ENCODE measurements at places on chromosomes 2 and 18.

DNA sequence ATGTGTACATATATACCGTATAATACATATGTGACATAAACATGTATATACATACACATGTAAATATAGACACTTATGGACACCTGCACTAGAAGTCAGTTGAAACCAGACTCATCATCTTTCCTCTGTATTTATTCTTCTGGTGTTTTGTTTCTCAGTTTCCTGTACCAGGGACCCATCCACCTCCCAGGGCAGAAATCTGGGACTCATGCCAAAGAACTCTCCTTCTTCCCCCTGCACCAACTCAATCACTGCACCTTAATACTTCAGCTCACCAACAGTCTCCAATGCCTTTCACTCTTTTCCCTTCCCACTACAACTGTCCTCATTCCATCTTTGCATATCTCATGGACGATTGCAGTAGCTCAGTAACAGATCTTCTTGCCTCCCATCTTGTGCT lies 428.0 kb downstream of the FBXO15 start:
- no peak for DNase-seq

- DNase-seq, result no peak
These were observed 39.8 kb downstream of the PPP4R1 start for GRCh38 chr18:9574473-9575115.

- no peak for DNase-seq
These were observed 127.9 kb downstream of the UXS1 start for GRCh38 chr2:106065983-106066820.

DNA sequence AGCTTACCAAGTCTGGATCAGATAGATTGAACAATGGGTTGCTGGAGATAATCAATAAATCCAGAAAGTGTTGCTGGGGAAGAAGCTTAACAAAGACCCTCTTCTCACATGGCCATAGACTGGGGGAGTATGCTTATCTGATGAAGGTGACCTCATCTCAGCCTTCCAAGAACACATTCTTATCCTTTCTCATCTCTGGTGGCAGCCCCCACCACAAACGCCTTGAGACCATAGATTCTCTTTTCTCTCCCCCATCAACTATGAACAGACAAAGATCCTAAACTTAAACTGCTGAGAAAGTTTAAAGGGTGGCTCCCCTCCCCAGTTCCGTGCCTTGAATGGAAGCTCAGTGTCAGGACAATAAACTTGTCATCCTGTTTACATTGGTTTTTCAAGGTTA lies 428.7 kb upstream of the TRIB2 start:
- DNase-seq, result no peak

GRCh38 chr2:28274911-28275685 lies 117.6 kb upstream of the FOSL2 start:
- peak; percentile 6 for DNase-seq

DNA sequence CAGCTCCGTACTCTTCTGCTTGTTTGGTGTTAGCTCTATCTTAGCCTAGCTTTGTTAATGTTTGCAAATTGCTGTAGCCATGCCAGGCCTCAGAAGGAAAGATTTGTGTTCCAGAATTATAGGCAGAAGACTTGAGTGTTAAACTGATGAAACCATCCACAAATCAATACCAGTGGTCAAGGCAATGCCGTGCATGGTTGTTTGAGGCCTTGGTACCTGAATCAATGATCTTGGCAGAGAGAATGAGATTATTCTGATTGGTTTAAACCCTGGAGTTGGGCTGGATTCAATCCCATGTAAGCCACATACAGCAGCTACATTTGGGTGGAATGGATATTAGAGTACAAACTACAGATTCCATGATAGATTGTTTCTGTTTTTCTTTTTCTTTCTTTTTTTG lies 4.9 kb downstream of the HADHB start:
- DNase-seq, result no peak

GRCh38 chr2:98372121-98372520 lies 25.9 kb downstream of the CNGA3 start:
- DNase-seq, result no peak

DNA sequence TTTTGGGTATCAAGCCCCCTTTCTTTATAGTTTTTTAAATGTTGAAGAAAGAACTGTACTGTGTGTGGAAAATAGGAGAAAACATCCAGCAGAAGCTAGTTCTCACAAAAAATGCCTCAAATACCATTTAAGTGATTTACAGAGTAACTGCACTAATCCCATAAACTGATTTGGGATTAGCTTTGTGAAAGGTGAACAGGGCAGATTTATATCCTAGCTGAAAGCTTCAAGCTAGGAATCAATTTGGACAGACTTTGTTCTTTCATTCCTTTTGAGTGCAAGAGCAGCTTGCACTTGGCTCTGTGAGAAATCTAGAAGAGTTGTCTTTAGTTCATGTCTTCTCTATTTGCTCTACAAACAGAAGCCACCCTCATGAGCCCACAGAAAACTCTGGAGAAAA lies 183.9 kb upstream of the VRK2 start:
- DNase-seq, result no peak

DNA sequence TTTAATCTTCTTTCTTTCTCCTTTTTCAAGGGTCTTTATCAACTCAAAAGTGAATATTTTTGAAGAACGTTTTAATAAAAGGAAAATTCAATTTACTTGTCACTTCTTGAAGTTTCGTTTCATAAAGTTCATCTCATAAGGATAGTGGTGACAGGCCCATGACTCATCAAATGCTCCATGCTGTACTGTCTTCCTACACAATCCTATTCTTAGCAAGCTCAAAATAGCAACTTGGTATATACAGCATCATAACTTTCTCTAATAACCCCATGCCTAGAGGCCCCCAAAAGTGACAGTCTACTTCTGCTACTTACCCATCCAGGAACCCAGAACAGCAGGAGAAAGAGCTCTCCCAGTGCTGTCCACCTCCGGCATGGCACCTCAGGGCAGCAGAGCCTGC lies 7.7 kb downstream of the FBXO15 start:
- DNase-seq, result no peak

DNA sequence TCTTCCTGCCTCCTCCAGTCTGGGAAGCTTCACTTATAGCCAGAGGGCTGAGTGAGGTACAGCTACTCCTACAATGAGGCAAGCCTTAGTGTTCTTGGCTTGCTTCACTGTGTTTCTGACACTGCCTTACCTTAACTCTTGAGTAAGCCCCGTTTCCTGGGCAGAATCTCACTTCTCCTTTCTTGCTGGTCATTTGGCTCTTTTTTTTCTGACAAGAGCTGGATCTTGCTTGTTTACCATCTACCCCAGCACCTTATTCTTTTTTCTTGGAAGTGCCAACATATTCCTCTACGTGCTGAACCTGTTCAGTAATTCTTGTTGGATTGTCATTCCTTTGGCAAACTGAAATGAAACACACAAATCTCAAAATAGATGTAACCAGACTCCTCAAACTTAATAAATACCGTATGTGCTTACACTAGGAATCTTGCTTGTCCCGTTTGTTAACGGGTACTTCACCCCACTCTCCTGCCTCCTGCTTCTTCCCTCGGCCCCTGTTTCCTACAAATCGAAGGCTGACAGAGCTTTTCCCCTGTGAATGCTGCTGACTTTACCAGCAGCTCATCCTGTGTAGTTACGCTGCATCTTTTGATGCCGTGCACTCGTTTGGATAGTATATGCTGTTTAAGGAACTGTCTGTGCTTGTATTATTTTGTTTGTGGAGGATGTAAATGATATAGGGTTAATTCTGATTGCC lies 132.2 kb downstream of the FMNL2 start:
- DNase-seq, result peak; percentile 3

DNA sequence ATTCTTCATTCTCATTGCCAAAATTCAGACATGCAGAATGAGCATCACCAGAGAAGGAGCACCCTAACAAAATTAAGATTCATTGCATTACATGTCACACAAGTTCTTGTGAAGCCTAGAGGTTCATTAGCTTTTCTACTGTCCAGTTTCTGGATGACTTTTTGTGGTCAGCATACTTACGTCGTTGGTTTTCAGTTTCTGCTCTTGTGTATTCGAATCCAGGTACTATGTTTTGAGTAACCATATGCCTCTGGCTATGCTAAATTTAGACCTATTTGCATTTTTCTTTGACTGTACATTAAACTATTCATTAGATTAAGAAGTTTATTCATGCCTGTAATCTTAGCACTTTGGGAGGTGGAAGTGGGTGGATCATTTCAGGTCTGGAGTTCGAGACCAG lies 251.3 kb downstream of the PARD3B start:
- DNase-seq, result no peak

DNA sequence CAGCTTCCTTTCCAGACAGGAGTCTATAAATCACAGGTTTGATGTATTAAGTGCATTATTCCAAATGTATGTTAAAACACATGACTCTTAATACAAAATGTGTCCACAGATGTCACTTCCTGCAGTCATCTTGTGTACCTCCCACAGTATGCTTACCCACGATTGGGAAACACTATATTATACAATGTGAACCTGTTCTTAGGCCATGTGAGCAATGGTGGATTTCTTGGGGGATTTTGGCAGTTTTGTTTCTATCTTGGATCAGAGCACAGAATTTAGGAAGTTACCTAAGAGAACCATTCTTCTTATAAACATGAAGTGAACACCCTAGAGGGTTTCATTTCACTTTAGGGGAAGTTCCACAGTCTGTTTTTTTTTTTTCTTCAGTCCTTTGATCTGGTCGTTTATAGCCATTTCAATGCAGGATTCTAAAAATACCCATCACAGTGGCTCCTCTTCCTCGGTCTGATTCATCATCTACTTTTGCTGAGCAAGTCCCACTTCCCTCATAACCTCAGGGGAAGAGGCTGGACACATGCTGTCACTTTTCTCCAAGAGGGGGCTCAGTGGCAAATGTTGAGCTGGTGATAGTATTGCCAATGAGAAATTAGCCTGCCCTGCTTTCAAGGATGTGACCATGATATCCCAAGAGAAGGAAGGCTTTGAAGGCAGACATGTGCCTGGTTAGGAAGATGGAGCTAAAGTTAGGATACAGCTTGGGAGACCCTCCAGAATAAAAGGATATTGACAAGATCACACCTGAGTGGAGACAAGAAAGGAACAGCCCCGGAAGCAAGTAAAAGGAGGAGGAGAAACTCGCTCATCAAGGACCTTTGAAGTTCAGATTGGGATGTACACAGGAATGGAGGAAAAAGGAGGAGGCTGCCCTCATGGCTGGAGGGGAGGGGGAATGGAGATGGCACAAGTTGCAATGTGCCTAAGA lies 22.6 kb downstream of the PLEK start:
- DNase-seq, result no peak

DNA sequence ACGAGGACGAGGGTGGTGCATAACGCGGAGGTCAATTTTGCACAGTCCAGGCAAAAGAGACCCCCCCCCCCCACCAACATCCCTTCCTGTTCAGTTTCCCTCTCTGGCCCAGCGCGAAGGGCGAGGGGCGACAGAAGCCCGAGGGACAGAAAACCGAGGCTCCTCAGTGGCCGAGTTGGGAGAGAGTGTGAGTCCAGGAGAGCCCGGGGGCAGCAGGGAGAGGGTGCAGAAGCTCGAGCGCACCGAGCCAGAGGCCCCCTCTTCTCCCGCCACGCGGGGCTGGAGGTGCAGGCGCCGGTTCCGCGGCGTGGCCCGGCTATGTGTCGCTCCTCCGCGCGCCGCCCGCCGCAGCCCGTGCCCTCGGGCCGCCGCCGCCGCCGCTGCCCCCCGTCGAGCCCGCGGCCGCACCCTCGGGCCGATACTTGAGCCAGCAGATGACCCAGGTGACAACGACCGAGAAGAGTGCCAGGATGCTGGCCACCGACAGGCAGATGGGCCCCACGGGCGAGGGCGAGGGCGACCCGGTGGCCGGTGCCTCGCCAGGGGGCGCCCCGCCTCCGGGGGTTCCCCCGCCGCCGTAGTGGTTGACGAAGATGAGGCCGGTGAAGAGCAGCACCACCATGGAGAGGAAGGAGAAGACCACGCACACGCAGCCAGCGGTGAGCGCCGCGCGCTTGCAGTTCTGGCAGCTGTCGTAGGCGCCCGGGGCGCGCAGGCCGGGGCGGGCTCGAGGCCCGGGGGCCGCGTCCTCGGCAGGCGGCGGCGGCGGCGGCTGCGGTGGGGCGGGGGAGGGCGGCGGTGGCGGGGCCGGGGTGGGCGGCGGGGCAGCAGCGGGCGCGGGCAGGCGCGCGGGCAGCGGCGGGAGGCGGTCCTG lies 20.2 kb upstream of the PAX3 start:
- no peak for DNase-seq

- DNase-seq, result no peak
These were observed 46.9 kb downstream of the NFATC1 start for GRCh38 chr18:79442508-79443221.

- no peak for DNase-seq
These were observed 7.0 kb downstream of the TAF4B start for GRCh38 chr18:26233208-26233607.

DNA sequence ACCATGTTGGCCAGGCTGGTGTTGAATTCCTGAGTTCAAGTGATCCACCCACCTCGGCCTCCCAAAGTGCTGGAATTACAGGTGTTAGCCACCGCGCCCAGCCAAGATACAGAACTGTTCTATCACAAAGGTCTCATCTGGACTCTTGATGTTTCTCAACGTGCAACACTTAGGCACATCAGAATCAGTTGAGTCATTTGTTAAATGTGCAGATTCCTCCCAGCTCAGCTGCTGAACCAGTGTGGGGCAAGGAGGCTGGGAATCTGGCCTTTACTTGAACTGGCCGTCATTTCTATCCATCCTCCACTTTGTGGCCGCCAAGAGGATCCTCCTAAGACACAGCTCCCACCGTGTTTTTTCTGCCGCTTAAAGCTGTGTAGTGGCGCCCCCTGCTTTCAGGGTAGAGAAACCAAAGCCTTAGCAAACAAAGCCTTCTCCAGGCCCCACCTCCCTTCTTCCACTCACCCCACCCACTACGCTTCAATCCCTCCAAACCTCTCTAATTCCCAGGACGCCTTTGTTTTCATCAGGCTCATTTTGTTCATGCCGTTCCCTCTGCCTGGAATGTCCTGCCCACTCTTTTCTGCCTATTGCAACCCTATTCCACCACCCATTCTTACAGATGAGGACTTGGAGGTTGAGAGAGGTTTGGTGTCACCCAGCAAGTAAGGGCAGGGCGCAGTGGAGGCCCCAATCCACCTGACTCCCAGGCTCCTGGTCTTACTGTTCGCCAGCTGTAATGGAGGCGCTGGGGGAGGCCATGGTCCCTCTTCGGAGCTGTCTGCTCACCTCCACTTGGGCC lies 776 bp upstream of the SPEG start:
- no peak for DNase-seq

DNA sequence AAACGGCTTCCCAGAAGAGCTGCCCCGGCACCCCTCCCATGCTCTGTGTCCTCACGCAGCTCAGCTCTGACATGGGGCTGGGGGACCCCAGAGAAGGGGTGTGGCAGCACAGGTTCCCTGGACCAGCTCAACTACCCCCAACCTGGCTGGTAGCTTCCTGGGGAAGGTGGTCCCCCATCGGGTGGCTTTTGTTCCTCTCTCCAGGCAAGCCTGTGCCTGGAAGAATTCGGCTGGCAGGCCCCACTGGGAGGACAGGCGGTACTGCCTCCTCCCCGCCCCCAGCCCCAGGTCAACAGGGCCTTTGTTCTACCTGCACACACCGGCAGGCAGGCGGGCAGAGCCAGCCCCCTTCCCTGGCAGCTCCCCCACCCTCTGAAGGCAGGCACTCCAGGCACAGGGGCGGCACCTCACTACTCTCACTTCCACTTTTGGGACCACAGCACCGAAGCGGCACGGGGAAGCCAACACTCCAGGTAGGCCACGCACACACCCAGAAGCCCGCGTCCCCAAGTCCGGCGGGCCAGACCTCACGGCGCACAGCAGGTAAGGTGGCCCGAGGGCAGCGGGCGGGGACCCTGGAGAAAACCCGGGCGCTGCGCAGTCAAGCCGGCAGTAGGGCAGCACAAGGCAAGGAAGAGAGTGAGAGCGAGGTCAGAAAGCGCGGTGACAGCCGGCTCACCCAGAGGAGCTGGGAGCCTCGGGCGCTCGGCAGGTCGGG lies 1.3 kb downstream of the HS6ST1 start:
- peak; percentile 64 for DNase-seq

Data from CD4-positive, alpha-beta T cell treated with Interferon gamma for 1 hour (primary cell).